Hippocampal formation (tissue), 2 donors: ENCODE measurements at places on chromosomes 6 and 20.

DNA sequence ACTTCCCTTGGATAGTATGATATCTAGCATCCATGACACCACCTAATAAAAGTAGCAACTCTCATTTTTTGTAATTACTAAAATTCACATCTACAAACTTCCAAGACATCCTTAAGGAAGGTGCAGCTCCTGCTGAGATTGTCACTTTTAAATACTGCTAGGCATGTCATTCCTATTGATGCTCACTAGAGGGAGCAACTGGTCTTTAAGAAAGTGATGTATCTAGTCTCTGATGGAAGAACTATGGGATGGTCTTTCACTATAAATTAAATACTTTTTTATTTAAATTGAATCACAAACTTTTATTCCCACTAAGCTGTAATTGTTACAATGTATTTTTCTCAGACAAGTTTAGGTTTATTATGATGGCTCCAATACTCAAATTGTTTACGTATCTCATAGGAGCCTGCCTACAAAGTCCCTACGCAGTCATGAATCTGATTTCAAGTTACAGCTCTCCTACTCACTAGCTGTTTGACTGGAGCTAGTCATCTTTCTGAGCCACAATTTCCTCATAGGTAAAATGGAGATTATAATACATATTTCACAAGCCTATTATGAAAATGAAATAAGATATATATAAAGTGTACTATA lies 8.1 kb upstream of the TSPYL1 start:
- no peak for DNase-seq

DNA sequence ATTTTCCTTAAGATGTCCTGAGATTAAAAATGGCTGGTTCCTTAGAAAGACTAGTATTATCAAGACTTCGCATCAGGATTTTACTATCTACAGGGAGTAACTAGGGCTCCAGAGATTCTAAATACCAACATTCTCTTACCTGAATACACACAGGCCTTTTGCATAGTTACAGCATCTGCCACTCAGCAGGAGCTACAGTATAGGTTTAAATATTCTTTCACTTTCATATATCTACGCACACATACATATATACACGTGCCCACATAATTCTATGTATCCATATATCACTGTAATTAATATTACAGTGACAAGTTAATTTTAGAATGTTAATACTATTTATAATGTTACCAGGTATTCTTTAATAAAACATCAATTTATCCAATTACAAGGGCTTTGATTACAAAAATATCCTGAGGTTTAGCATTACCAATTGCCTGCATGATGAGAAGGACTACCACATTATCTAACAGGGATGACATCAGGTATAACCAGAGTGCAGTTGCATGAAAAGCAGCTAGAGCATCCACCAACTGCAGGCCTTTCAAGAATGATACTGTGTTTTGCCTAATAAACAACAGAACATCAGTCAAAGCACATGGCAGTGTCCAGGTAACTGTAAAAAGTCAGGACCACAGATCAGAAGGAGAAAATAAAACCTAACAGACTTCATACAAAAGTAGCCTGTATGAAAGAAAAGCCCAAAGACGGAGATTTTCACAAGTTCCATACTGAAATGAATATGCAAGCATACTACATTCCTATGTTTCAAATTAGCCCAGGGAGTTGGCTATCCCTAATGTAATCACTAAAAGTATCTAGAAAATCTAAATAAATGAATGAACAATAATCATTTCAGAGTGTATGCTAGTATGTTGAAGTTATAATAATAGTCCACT lies 268.7 kb downstream of the PTPRK start:
- no peak for DNase-seq

DNA sequence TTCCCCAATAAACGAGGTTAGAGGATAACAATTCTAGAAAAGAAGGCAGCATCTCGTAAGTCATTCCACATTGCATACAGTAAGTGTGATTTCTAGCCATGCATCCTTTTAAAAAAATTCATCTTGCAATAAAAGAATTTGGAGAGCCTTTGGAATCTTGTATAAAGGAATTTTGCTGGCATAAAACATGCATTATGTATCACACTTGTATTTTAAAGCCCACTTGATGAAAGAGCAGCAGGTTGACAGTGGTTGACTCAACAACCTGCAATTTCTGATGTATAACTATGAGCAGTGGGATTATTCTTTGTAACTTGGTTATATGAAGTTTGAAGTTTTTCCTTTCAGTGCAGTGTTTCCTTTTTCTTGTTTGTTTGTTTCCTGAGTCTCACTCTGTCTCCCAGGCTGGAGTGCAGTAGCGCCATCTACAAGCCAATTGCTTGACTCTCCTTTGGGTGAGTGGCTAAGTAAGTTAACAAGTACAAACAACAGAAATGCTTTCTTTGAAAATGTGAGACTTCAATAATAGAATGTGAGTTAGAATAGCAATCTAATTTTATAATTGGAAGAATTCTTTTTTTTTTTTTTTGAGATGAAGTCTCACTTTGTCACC lies 39.9 kb downstream of the JARID2 start:
- DNase-seq = no peak

DNA sequence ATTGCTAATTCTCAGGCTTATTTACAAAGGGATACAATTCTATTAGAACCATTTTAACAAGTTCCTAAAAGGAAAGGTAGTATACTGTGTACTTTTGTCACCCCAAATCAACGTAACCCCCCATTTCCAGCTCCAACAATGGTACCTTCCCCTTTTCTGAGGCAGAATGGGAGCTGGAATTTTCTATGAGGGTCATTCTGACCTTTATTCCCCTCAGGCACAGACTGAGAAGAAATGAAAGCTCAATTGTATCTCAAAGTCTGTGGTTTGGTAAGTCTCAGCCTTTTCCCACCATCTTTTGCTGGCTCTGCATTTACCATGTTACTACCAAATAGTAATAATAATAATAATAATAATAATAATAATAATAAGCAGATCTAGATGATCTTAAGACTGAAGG lies 571.0 kb downstream of the RNF144B start:
- DNase-seq = no peak

DNA sequence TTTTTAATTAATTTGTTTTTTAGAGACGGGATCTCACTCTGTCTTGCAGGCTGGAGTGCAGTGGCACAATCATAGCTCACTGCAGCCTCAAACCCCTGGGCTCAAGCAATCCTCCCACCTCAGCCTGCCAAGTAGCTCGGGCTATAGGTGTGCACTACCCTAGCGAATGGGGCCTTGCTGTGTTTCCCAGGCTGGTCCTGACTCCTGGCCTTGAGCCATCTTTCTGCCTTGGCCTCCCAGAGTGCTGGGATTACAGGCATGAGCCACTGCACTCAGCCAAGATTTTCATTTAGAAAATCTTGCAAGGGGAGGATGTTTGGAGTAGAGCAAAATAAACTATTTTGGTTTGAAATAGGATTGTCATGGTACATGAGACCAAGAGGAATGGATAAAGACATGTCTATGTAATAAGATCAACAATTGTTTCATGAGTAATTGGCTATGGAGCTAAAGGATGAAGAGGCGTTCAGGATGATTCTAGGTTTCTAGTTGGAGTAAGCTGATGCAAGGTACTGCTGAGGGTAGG lies 237.8 kb downstream of the UST start:
- no peak for DNase-seq
